NCI-H187 (cell line): ENCODE measurements at places on chromosomes 4 and X.

DNA sequence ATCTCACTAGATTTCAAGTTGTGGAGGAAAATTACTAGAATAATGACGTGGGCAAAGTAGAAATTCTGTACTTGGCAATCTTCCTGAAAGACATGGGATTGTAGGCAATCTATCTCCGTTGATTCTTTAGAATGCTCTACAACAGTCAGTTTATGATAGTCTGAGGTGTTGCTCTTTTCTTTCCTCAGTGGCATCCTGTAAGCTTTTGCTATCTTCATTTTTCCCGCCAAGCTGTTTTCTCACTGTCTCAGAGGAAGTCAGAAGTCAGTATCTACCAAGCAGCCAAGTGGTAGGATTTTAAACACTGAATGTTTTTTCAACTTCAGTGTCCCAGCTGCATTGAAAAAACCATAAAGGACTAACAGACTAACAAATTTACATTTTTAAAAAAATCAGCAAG lies 23.7 kb downstream of the PCDH7 start:
- DNase-seq, result no peak

DNA sequence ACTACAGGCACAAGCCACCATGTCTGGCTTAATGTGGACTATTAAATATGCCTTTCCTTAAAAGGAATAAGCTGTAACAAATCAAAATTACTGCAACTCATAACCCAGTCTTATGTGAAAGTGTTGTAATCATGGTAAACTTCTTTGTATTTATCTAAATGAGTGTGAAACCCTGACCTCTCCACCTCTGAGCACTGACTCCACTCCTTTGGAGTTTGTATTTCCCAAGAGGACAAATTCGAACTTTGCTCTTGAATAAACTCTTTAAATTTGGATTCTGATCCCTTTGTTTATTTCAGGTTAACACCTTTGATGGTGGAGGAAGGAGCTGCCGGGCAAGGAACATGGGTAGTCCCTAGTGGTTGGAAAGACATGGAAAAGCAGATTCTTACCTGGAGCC lies 48.3 kb upstream of the FAM9A start:
- no peak for DNase-seq

DNA sequence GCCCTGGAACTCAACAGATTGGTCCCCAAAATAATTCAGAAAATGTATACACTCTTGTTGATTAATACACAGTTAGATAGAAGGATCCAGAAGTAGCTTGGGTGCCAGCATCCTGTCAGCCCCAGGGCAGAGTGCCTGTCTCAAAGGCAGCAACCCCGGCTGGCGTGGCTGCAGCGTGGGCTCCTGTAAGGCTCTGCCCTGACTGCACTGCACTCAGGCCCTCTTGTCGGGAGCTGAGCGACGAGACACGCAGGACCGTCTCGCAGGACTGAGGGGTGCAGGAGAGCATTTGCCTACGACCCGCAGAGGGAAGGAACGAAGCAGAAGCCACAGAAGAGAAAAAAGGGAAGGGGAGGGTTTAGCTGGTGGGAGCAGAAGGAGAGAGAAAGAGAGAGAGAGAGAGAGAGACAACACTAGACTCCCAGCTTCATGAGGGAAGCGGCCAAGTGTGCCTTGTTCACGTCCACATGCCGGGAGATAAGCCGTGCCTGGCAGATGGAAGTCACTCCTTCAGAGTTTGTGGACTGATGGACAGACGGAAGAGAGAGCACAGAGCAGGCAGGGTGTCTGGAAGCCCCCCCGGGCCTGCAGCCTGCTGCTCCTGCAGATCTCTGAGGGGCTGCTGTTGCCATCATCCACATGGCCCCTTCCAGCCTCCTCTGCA lies 38.7 kb upstream of the HELT start:
- DNase-seq, result no peak

- no peak for DNase-seq
These were observed 118.2 kb downstream of the ZNF827 start for GRCh38 chr4:145820407-145820806.

GRCh38 chrX:50638123-50638522 lies 167.5 kb upstream of the DGKK start:
- DNase-seq, result no peak

DNA sequence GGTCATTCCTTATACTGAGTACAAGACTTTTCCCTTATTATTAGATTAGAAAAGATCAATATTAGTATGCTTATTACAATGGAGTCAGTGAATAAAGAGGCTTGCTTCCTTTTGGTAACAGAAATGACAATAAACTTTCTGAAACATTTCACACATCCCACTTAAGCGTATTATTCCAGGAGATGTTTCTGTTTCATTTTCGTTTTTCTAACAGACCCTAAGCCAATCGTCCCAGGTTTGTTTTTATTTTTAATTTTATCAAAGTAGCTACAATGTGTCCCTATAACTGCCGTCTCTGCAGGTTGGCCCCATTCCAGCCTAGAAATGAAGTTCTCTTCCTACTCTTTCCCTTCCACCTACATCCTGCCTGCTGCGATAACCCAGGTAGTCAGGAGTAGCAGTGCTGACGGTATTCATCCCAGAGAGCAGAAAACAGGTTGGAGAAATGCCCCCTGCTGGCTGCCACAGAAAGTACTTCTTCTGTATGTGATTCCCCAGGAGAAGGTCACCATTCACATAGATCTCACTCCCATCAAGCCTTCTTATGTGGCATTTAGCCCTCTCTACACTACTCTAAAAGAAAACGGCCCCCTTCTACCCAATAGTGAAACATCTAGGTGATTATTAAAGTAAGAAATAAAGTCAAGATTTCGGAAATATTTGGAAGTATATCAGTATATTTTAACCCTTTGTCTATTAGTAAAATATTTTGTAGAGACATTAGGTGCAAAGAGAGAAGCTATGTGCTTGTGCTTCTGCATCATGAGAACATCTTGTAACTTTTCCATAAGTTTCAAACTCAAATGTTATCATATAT lies 40.4 kb downstream of the ENPEP start:
- DNase-seq, result peak; percentile 21

GRCh38 chrX:107714206-107714891 lies 61.2 kb downstream of the TSC22D3 start:
- no peak for DNase-seq

DNA sequence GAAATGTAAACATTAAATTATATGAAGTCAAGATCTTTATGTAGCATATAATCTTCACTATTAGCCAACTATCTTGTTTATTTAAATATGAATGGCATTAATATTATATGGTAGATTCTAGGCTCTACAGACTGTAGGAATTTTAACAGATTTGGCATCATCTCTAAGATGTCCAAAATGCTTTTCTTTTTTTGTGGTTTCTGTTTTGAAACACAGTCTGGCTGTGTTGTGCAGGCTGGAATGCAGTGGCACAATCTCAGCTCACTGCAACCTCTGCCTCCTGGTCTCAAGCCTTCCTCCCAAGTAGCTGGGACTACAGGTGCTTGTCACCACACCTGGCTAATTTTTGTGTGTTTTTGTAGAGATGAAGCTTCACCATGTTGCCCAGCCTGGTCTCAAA lies 76.2 kb downstream of the ELOVL6 start:
- DNase-seq, result no peak

GRCh38 chr4:119728692-119729593 lies 100.3 kb upstream of the PDE5A start:
- DNase-seq, result no peak

DNA sequence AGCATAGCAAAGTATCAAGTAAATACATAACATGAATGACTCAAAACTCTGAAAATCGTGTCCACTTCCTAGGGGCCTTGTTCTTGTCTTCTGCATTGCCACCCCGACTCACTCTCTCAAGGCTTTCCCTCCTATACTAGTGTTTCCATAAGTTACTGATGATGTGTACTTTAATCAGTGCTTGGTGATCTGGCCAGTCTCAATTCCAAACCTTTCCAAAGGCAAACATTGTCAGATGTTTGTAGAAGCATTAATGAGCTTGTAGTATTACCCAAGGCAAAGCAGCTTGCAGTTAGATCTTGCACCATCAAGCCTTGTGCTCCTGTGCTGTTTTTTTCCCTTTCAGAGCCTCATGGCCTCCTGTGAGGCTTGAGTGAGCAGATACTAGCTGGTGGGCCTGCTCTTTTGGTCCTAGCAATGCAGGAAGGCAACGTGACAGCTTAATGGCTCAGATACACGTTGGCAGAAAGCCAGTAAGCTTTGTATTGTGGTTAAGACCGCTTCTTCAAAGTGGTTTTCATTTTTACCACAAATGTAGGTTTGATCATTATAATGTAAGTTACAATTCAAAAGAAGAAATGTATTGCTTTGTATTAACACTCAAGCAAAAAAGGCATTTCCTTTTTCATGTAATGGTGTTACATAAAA lies 51.8 kb downstream of the RBPJ start:
- DNase-seq, result peak; percentile 60

GRCh38 chr4:104206784-104207183 lies 287.9 kb downstream of the CXXC4 start:
- DNase-seq, result no peak

DNA sequence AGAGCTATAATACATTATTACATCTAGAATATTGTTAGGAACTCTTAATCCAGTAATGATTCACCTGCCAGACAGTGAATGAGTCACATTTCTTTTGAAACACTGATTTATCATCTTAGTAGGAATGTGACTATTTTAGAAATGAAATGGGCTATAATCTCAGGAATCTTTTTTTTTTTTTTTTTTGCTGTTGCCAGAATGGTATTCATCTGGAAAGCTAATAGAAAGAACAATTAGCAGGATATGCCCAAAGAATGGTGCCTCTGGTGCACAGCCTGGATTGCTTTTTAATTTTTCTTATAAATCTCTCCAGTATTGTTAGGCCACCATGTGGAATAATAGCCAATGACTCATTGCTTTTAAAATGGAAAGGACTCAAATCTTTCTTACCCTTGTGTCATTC lies 181.1 kb upstream of the SMIM31 start:
- DNase-seq, result no peak

DNA sequence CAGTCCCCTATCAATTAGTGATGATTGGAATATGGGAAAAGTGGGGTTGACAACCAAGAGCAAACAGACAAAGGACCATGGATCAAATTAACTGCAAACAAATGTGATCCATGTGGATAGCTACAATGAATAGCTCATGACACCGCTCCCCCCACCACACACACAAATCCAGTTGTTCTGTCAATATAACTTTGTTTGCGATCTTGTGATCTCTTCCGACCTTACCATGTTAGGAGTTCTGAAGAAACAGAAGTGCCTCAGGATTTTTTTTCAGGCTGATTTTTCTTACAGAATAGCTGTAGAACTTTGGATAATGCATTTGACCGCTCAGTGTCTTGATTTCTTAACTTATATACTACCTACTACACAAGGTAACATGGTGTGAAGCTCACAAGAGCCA lies 116.6 kb downstream of the SH2D1A start:
- no peak for DNase-seq

DNA sequence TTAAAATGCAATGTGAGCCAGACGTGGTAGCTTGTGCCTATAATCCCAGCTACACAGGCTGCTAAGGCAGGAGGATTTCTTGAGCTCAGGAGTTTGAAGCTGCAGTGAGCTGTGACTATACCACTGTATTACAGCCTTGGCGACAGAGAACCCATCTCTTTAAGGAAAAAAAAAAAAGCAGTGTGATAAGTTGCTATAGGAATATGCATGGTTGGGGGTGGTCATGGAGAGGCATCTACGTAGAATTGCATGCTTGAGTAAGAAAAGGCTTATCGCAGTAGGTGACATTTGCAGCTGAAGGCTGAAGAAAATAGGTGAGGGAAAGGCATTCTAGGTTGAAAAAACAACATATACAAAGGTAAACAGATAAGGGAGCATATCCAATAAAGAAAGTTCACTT lies 4.1 kb downstream of the DIAPH2 start:
- DNase-seq, result no peak
